ENCODE measurements at places on chromosomes 1 and 21. TPM values are rescaled to one million over a fixed set of nuclear protein-coding genes. Genes with fewer than 3 reads are reported as not detected.

Gene OR2T11
- polyA plus RNA-seq = not detected

Gene NOS1AP
- polyA plus RNA-seq = 1.2 TPM

Gene MIXL1
- 0.46 TPM for polyA plus RNA-seq

Gene NMNAT2
- polyA plus RNA-seq = not detected

Gene KIF26B
- 1.1 TPM for polyA plus RNA-seq

Gene NES
- polyA plus RNA-seq = 932 TPM

Gene CSMD2
- 0.92 TPM for polyA plus RNA-seq

GRCh38 chr1:203037509-203038190 lies 11.4 kb downstream of the PPFIA4 start:
- no peak for DNase-seq

DNA sequence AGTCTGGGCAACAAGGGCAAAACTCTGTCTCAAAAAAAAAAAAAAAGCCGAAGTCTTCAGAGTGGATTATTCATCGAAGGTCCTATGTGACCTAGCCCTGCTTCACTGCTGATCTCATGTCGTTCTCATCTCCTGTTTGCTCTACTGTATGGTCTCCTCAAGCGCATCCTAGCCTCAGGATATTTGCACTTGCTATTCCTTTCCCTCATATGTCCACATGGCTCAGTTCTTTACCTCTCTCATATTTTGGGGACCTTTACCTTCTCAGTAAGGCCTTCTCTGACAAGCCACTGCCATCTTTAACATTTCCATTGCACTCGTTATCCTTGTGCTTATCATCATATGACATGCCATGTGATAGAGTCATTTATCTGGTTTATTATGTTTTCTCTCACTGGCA lies 2.6 kb downstream of the TBCE start:
- no peak for DNase-seq

DNA sequence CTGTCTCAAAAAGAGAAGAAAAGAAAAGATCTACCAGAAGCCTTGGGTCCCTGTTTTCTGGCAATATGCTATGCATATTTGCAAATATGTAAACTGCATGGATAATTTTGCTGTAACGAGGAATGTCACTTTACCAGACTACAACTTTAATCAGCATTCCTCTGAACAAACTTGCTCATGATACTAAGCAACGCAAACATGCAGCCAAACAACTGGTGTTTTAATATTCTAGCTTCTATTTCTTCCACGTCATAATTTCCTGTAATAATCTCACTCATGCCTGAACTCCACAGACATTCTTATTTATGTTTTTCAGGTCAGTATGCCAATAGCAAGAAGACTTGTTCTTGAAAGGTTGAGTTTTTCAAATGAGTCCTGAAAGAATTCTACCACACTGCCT lies 114.1 kb downstream of the SIM2 start:
- no peak for DNase-seq

DNA sequence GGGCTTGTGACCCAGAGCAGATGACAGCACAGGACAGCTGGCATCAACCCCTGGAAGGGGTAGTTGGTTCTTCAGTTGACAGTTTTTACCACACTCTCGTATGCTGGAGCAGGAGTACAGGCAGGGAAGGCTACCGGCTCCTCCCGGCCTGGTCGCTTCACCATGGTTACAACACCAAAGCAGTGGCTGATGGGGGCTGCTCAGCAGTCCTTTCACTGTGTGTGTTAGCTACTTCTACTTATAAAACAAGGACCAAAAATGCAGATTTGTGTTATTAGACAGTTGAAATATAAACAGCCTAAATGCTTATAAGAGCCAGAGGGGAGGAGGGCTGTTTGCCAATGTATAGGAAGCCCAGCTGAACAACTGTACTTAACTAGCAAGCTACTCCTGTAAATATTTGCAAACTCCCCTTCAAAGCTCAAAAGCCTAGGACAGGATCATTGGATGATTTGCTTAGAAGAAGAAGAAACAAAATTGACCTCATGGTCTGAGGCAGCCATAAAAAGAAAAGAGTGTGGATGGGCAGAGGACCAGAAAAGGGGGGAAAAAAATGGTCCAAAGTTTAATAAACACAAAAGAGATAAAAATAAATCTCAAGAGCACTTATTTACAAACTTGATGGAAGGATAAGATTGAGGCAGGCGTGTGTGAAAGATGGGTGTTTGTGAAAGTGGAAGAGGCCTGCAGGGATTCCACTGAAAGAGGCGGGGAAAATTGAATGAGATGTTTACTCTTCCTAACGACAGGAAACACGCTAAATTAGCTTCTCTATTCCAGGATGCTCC lies 57.1 kb downstream of the TGFB2 start:
- no peak for DNase-seq

GRCh38 chr1:171251952-171252300 lies 3.6 kb downstream of the FMO1 start:
- no peak for DNase-seq

- DNase-seq = no peak
Measured at GRCh38 chr21:33543505-33544129, 779 bp downstream of the SON start.

DNA sequence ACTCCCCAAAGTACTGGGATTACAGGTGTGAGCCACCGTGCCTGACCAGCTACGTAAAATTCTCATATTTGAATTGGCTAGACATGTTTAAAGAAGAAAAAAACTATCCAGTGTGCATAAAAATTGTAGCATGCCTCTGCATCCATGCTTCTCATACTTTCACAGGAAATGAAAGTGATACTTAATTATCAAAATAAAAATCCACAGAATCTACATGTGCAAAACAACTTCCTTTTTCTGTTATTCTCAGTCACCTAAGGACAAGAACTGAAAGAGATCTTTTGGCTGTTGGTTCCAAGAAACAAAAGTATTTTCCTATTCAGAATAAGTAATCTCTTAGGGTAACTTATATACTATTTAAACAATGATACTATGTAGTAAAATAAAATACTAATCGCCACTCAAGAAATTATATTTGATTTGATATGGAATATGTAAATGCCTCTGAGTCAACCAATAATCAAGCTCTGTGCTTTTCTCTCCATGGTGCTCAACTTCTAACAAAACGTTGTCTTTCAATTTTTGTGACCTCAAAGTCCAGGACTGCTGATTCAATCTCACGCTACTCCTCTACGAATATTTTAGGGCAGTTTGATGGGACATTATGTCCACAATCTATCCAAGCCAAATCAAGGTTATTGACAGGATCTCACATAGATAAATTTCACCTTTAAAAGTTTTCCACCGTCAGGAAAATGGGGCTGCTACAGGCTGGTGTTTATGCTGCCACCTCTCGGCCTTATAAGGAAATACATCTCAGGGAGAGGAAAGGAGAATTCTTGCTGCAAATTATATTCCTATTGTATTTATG lies 102.7 kb downstream of the ZNF281 start:
- DNase-seq = peak; percentile 12

DNA sequence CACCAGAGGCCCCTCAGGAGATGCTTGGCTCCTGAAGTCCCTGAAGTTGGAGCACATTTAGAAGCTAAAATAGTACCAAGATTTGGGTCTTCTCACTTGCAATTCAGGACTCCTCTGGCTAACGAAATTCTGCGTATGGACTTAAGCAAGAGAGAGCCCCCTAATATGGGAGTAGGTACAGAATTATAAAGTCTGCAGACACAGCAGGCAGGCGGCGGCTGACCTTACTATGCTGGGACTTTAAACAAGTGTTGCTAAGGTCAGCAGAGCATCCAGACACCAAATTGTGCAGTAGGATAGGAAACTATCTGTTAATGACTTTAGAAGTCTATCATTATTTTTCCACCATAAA lies 104.5 kb upstream of the PDE4B start:
- DNase-seq = no peak

GRCh38 chr1:33327587-33328325 lies 6.9 kb upstream of the A3GALT2 start:
- DNase-seq = no peak

DNA sequence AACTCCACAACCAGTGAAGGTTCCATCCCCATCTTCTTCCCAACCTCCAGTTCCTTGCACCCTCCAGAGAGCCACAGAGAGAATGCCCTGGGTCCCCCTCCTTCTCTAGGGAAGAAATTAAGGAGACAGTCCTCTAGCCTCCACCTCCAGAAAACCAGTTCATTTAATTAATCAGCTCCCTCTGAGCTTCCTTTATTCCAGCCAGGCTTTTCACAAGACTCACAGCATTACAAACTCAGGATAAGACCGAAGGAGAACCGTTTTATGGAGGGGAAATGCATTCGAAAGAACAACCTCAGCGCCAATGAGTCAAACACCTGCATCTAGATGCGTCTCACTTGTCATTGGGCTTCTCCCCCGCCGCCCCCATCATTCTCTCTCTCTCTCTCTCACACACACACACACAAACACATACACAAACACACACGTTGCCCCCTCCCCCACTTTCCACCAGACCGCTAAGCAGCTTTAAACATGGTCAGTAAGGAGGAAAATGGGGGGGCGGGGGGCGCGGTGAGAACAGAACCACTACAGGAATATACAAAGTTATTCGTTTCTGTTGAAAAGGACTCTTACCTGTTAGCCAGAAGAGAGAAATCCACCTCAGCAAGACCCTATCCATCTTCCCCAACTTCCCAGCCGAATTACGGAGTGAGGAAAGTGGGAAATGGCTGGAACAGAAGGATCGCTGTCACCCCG lies 544 bp downstream of the ILDR2 start:
- DNase-seq = peak; percentile 8
